ENCODE measurements at places on chromosomes 1 and 21. TPM values are rescaled to one million over a fixed set of nuclear protein-coding genes. Genes with fewer than 3 reads are reported as not detected.

- DNase-seq: peak; percentile 2
These were observed 161.4 kb downstream of the SLC35F3 start for GRCh38 chr1:234065794-234066447.

DNA sequence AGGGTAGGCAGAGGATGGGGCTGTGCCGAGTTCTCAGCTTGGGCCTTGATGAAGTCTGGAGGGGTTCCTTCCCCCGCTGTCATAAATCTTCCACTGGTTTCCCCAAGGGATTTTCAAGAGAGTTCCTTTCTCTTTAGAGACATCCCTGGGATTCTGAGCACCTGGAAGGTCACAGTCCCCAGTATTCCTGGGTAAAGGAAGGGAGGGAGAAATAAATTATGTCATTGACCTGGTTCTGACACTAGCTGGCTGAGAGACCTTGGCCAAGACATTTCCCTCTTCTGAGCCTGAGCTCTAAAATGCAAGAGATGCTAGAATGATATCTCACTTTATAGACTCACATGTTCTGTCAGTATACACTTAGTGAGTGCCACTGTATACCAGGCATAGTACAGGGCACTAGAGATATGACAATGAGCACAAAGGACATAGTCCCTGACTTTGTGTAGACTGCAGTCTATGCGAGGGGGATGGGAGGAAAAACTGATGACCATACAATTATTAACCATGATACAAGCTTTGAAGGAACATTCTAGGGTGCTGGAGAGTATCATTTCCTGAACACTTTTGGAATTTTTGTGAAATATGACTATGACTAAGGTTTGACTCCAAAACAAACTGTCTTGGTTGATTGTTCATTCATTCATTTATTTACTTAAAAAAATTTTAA lies 165.8 kb upstream of the JUN start:
- no peak for DNase-seq

- peak; percentile 69 for DNase-seq
These were observed 93.3 kb upstream of the CD1D start for GRCh38 chr1:158087320-158087927.

GRCh38 chr1:197632651-197633050 lies 142.6 kb downstream of the DENND1B start:
- DNase-seq: no peak

- no peak for DNase-seq
These were observed 19.7 kb downstream of the AGO1 start for GRCh38 chr1:35902671-35903070.

- DNase-seq: no peak
These were observed 51.5 kb downstream of the ELK4 start for GRCh38 chr1:205580140-205580922.

GRCh38 chr1:44406737-44407429 lies 1.8 kb downstream of the RNF220 start:
- DNase-seq: no peak

DNA sequence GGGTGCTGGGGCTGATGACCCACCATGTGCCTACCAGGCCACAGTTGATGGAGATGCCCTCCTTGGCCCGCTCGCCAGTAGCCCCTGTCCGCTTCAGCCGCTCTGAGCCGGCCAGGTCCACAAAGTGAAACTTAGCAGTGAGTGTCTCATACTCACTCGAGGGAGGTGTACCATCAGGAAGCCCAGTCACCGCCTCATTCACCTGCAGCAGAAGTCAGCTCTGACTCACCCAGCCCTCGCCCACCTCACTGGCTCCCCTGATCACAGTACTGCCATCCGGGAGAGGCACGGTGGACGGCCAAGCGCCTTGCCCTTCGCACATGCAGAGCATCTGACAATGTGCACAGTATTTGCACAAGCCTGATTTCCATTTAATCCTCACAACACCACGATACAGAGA lies 18.8 kb downstream of the KIF21B start:
- no peak for DNase-seq

DNA sequence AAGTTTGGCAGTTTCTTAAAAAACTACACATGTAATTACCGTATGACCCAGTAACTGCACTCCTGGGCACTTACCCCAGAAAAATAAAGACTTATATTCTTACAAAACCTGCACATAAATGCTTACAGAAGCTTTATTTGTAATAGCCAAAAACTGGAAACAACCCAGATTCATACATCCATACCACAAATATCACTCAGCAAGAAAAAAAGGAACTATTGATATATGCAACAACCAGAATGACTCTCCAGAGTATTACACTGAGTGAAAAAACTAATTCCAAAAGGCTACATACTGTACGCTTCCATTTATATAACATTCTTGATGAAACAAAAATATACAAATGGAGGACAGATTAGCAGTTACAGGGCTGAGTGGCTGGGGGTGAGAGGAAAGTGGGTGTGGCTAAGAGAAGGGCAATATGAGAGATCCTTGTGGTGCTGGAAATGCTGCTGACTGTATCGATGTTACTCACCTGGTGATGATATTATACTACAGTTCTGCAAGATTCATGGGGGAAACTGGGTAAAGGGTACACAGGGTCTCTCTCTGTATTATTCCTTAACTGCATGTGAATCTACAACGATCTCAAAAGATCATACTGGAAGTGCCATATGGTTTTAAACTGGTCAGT lies 96.0 kb upstream of the GNG4 start:
- DNase-seq: no peak

DNA sequence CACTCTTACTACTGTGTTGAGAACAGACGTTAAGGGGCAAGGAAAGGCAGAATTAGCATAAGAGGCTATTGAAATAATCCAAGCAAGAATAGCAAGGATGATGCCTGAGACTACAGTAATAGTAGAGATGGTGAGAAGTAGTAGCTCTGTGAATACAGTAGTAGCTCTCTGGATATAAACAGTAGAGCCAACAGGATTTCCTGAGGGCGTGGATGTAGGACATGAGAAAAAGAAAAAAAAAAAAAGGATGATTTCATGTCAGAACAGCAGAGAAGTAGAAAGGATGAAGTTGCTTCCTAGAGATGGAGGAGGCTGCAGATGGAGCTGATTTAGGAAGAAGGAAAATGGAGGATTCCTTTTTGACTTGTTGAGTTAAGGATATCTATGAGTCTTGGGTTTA lies 112.3 kb downstream of the OMA1 start:
- no peak for DNase-seq

DNA sequence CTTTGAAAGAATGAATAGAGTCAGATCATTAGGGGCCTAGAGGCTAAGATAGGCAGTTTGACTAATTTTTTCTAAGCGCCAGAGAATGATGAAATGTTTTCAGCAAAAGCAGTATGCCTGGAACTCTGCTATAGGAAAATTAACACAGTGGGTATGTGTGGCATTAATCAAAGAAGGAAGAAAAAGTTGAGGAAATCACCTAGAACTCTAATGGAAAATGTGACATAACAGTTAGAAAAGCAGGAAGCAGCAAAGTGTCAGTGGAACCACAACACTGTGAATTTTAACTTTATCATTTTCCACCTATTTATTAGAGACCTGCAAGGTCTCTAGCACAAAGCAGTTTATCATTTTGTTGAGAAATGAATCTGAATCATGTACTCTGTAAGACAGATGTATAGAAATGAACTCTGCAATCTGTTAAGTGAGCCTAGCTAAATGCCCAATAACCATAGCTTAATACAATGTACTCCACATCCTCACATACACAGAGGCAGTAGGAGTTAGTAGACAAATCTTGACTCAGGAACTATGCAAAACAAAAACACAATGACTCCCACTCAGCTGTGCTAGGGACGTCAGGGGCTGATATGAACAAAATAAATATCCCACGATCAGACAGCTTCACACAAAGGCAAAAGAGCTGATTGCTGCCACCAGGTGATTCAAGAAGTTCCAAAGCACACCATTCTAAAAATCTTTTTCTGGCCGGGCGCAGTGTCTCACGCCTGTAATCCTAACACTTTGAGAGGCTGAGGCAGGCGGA lies 500.7 kb upstream of the NFIA start:
- DNase-seq: no peak

DNA sequence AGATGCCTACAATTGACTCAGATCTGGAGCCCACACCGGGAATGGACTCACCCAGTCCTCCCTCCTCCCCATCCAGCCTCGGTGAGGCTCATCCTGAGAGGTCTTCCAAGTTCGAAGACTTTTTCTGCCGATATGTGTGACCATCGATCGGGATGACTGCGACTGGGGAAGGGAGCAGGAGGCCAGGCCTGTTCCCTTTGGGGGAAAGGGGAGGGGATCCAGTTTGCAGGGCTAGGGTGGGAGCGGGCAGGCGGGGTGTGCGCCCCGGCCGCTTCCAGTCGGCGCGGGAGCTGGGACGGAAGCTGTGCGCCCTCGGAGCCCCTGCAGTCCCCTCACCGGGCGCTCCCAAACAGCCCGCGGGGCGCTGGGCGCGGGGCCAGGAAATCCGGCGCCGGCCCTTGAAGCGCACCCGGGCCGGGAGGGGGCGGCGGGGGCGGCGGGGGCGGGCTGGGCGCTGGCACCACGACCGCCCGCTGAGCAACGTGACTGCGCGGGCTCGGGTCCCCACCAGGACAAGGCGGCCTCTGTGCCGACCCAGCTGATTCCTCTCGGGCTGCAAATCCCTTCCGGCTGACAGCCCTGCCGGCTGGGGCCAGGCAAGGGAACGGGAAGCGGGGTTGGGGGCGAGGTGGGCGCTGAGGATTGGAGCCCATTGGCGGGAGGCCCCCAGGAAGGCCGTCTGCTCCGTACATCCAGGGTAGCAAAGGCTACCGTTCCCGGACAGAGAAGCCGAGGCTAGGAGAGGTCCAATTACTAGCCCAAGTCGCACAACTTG lies 103.9 kb downstream of the EBNA1BP2 start:
- no peak for DNase-seq

DNA sequence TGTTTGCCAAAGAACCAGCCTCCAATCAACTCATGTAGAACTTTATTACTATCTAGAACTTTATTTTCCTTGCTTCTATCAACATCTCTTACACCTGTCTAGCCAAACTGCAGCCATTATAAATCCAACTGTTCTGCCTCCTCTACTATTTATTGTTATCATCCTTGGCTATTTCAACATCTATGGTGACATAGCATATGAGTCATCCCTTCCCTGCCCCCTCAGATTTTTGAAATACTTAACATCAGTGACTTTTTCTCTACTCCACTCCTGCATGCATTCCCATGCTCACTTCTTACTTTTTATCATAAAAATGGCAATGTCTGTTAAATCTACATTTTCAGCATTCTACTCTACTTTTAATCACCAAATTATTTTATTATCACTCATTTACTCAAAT lies 544.9 kb upstream of the NEGR1 start:
- peak; percentile 4 for DNase-seq

DNA sequence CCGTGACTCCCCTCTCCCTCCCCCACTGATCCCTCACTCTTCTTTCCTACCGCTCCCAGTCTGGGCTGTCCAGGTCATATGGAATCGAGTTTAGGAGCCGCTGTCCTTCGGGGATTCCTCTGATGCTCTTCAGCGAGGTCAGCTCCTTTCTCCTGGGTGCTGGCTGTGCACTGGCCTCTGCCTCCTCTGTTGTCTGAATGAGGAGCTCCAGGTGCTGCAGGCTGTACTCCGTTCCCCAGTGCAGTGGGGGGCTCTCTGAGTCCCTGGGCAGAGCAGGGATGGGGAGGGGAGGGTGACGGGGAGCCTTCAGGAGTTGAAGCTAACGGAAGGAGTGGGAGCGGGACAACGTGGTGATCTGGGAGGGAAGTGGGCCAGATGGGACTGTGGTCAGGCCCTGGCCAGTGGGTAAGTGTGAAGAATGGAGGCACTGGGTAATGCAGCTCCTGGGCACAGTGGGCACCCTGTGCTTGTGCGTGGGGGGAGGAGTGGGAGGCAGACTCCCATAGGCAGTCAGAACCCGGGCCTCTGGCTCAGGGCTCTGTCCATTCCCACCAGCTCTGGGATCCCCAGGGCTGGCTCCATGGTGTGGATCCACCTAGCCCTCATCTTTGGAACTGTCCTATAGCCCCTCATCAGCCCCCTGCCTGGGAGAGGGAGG lies 59.5 kb upstream of the TLR5 start:
- DNase-seq: no peak

- no peak for DNase-seq
These were observed at the start of gene HUNK for GRCh38 chr21:31872452-31873274. Gene HUNK, plus strand, starts transcription at chr21:31873020. Its CDS starts 655 bp downstream, at chr21:31873675.

DNA sequence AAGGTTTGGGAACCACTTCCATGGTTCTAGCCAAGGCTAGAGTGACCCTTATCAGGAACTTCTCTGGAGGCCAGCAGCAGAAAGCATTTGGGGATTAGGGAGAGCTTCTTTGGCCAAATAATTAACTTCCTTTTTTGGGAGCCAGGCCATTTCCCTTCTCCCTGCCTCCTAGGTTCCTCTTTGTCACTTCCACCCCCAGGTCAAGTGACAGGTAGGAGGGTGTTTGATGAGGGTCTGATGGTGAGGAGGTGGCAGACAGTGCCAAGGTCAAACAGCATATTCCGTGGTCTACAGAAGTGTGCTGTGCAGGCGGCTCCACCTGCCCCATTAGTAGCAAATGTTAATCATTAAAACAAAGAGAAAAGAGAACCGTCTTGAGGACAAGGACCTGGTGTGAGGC lies 1.9 kb upstream of the KCNA10 start:
- no peak for DNase-seq

- DNase-seq: no peak
These were observed 31.5 kb downstream of the PHC2 start for GRCh38 chr1:33399375-33399774.

GRCh38 chr1:210464519-210465039 lies 135.9 kb downstream of the HHAT start:
- peak; percentile 49 for DNase-seq

DNA sequence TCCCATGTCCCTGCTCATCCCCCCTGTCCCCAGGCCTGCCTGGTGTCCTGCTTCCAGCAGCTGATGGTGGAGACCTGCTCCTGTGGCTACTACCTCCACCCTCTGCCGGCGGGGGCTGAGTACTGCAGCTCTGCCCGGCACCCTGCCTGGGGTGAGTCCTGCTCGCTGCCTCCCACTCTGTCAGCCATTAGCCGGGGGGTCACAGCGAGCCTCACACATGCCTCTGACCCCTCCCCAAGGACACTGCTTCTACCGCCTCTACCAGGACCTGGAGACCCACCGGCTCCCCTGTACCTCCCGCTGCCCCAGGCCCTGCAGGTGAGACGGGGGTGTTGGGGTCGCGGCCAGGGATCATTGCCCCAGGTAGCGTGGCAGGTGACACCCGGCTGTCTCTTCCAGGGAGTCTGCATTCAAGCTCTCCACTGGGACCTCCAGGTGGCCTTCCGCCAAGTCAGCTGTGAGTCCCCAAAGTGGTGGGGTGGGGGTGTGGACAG lies 10.0 kb downstream of the SCNN1D start:
- peak; percentile 42 for DNase-seq

GRCh38 chr21:35223480-35224156 lies 174.5 kb upstream of the RUNX1 start:
- DNase-seq: no peak

The HENMT1 gene
- total RNA-seq: 2.5 TPM

The GSTM1 gene
- total RNA-seq: 17.1 TPM

The ORC1 gene
- 5.5 TPM for total RNA-seq

The LMX1A gene
- total RNA-seq: not detected

The ZNF593OS gene
- total RNA-seq: not detected

The FALEC gene
- 0.43 TPM for total RNA-seq

The SLAMF9 gene
- not detected for total RNA-seq

The FAM110D gene
- not detected for total RNA-seq

The LCE1D gene
- total RNA-seq: not detected

The FAM43B gene
- not detected for total RNA-seq

The MPC2 gene
- 116 TPM for total RNA-seq

The MPZ gene
- 0.33 TPM for total RNA-seq

The C1orf210 gene
- not detected for total RNA-seq

All from HFFc6 (cell line).